H1 (cell line): ENCODE measurements at places on chromosomes 7 and 10. TPM values are rescaled to one million over a fixed set of nuclear protein-coding genes. Genes with fewer than 3 reads are reported as not detected.

The AOAH gene
- polyA plus RNA-seq, result 0.08 and 0.30 TPM in 2 replicates

GRCh38 chr10:35377050-35377728 is 40.9 kb downstream of the CCNY start:
- no peak overlapping the region for H3K4me3 ChIP-seq
- peaks cover 10% of the 10 kb centered on the region for H3K4me1 ChIP-seq
- no peak for DNase-seq
- no peaks in the 10 kb centered on the region for H3K36me3 ChIP-seq
- H3K27me3 ChIP-seq, result no peaks in the 10 kb centered on the region

DNA sequence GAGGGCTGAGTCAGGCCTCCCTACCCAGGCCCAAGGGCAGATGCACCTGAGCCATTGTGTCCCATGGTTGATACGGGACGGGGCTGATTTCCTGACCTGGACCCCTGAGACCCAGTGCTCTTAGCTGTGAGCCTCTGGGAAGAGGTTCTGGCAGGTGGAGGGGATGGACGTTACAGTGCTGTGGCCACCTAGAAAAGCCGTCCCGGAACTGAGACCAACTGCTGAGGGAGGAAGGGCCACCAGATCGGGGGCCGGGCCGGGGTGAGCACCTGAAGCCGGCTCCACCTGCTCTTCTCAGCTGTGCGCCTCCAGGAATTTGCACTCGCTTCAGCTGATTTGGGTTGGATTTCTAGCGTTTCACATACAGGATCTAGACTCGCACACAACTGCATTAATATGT is 35.4 kb downstream of the CHST12 start:
- peaks cover 10% of the 10 kb centered on the region for H3K36me3 ChIP-seq
- H3K4me3 ChIP-seq, result no peak overlapping the region
- no peak overlapping the region for H3K27ac ChIP-seq
- DNase-seq, result no peak
- H3K27me3 ChIP-seq, result no peaks in the 10 kb centered on the region
- H3K4me1 ChIP-seq, result no peaks in the 10 kb centered on the region

DNA sequence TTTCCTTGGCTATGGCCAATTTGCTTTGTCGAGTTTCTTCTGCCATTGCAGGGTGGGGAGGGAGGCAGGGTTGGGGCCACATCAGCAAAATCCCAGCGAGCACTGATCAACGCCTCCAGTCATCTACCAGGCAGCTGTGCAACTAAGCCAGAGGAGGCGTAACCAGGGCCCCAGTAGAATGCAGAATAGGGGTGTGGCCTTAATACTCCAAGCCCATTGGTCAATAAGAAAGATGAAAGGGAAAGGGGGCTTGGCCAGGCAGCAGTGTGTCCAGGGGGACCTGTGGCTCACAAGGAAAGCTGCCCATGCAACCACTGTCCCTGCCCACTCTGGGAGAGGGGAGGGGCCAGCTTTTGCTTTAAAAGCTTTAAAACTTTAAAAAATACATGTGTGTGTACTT is 21.5 kb upstream of the GGCT start:
- no peak for DNase-seq
- no peak overlapping the region for H3K4me3 ChIP-seq
- no peak overlapping the region for H3K27ac ChIP-seq
- no peaks in the 10 kb centered on the region for H3K36me3 ChIP-seq

DNA sequence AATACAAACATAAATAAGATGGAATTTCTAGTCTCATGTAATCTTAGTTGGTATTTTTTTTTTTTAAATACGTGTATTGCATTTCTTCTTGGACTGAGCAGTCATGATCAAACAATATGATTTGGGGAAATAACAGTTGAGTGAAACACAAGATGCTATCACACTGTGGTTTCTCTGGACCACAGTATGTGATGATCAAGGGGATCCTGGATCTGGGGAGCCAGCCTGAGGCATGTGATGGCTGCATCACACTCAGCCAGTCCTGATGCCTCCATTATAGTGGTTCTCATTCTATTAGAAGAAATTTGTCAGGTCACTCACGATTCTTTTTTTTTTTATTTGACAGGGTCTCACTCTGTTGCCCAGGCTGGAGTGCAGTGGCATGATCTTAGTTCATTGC is 495.9 kb upstream of the POT1 start:
- H3K4me1 ChIP-seq, result no peaks in the 10 kb centered on the region
- no peak overlapping the region for H3K4me3 ChIP-seq
- H3K27me3 ChIP-seq, result no peaks in the 10 kb centered on the region

The DPP6 gene
- 4.3 and 4.7 TPM in 2 replicates for polyA plus RNA-seq

The BHLHA15 gene
- 1.1 and 2.2 TPM in 2 replicates for polyA plus RNA-seq

- DNase-seq, result no peak
- no peak overlapping the region for H3K4me3 ChIP-seq
- no peaks in the 10 kb centered on the region for H3K27me3 ChIP-seq
- H3K36me3 ChIP-seq, result no peaks in the 10 kb centered on the region
Measured at GRCh38 chr7:101457001-101457750, 94.5 kb downstream of the COL26A1 start.

GRCh38 chr7:53603461-53603860 is 568.0 kb downstream of the POM121L12 start:
- no peak for DNase-seq
- H3K27me3 ChIP-seq, result no peaks in the 10 kb centered on the region
- no peaks in the 10 kb centered on the region for H3K36me3 ChIP-seq
- no peak overlapping the region for H3K27ac ChIP-seq
- no peaks in the 10 kb centered on the region for H3K4me1 ChIP-seq

The UPK3B gene
- polyA plus RNA-seq, result 5.9 and 14.2 TPM in 2 replicates
